ENCODE measurements at places on chromosomes 16 and 17. TPM values are rescaled to one million over a fixed set of nuclear protein-coding genes. Genes with fewer than 3 reads are reported as not detected.

The DPEP3 gene
- polyA plus RNA-seq = not detected

The CORO1A gene
- 805 TPM for polyA plus RNA-seq

GRCh38 chr17:66498580-66498979, 196.2 kb downstream of the PRKCA start:
- DNase-seq = no peak

DNA sequence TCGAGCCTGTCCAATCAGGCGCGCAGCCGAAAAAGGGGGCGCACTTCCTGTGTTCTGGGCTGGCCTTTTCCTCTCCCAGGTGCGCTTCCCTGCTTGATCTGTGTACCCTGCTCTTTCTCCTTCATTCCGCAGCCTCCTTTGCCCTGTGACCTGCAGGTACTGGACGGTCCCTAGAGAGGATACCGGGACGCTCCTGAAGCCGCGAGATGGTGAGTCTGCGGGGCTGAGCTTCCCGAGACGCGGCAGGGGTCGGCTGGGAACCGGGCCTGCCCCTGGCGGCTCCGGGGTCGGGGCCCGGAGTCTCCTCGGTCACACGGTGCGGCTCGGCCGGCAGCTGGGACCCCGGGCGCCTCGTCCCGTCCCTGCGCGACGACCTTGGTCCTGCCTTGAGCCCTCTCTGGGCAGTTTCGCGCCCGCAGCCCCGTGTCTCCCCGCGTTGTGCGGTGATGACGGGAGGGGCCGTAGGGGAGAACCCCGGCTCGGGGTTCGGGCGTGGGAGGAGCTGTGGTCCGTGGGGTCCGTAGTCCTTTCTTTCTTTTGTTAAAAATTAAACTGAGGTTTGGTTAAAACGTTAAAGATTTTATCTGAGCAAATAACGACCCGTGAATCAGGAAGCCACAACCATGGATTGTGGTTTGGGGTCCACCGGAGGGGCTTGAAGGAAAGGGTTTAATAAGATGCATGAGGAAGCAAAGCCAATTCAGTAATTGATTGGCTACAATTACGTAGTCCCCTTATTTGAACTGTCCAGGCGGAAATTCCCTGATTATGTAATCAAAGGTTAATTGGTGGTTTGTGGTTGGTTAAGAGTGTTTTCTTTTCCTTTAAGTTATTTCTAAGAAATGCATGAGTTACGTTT, 172.8 kb upstream of the ZNF267 start:
- peak; percentile 67 for DNase-seq

DNA sequence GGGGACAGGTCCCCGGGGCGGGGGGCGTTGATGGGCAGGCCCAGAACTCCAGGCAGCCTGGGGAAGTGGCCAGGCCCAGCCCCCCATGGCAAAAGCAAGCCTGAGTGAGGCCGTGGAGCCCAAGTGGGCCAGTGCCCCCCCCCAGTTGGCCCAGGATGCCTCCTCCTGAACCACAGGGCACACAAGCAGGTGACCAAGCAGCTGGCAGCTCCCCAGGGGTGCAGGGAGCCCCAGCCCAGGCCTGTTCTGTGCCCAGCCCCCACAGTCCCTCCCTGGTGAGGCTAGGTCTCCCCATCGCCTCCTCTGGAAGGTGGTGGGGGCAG, 38.2 kb upstream of the PVALEF start:
- DNase-seq = no peak

- no peak for DNase-seq
Observed at GRCh38 chr16:680967-681745, 946 bp downstream of the STUB1 start.

DNA sequence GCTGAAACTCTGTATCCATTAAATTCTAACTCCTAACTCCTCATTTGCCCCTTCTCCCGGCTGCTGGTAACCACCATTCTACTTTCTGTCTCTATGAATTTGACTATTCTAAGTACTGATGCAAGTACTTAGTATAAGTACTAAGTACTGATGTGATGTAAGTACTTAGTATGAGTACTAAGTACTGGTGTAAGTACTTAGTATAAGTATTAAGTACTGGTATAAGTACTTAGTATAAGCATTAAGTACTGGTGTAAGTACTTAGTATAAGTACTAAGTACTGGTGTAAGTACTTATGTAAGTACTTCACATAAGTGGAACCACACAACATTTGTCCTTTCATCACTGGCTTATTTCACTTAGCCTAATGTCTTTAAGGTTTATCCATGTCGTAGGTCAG, 32.3 kb upstream of the PRKCA start:
- no peak for DNase-seq
